ENCODE measurements at places on chromosomes 4 and X.

GRCh38 chr4:54006755-54007154, 57.6 kb downstream of the CHIC2 start:
- DNase-seq: no peak

DNA sequence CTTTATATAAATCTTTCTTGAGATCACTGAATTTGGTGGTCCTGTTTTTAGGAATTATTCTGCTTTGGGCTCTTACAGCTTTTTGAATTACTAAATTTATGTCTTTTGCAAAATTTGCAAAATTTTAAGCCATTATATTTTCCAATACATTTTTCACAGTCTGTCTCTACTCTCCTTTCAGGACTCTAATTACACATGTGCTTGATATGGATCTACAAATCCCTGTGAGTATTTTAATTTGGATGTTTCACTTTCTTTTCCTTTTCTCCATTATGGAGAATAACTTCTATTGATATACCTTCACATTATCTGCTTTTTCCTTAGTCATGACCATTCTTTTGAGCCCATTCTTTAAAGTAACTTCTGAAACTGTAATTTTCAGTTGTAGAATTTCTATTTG, 315.4 kb downstream of the DCAF12L2 start:
- no peak for DNase-seq

DNA sequence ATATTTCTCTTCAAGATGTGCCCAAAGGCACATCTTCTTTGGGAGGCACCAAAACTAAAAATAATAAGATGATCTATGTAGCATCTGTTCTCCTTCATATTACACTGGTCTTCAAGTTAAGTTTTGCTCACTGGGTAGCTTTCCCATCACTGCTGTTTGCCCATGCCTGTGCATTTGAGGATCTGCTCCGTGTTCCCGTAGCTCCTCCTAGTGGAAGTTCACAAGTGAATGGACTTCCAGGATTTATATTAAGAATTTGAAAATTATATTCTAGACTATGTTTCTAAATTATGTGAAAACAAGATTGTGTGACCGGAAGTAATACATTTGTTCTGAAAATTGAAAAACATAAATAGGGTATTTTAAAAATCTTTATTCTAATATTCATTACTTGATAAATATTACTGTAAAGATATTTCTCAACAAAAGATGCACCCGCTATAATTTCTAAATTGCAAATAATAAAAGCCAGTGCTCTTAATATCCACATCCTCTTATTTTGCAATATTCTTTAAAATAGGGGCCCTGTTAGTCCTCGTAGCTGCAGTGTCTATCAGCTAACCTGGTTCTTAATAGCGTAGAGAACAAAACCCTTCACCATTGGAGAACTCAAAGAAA, 147.7 kb downstream of the RBM46 start:
- DNase-seq: peak; percentile 43

DNA sequence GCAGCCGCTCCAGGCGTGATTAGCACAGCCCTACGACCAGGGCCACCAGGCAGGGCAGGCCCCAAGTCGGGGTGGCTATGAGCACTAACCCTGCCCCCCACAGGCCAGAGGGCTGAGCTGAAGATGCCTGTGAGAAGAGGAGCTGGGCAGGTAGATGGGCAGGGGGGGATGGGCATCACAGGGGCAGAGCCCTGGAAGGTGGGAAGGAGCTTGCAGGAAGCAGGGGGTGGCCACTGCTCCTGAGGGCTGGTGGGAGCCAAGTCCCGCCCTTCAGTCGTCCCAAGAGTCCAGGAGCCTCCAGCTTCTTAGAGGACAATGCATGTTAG, 7.3 kb upstream of the MXD4 start:
- DNase-seq: no peak

DNA sequence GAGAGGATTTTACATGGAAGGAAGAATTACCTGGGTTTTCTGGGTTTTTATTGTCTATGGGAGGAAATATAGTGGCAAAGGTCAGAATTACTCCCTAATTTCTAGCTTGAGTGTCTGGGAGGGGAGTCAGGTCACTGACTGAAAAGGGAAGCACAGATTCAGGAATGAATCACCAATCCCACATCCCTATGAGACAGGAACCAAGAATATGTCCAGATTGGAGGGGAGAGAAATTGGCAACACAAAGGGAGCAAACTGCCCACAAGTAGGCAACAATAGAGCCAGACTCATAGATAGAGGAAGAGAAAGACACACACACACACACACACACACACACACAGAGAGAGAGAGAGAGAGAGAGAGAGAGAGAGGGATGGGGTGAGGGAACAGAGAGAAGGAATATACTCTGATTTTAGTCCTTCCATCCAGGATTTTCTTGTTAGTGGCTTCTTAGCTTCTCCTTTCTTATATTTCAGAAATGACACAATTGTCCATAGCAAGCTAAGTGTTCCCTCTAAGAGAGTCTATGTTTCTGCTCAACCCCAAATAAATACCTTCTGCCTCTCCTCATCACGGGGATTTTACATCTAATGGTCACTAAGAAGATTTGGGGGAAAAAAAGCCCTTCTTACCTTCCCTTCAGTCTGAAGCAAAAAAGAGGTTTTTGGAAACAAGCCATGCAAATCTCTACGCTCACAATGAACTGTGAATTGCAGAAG, 12.0 kb downstream of the P2RY10 start:
- DNase-seq: no peak

DNA sequence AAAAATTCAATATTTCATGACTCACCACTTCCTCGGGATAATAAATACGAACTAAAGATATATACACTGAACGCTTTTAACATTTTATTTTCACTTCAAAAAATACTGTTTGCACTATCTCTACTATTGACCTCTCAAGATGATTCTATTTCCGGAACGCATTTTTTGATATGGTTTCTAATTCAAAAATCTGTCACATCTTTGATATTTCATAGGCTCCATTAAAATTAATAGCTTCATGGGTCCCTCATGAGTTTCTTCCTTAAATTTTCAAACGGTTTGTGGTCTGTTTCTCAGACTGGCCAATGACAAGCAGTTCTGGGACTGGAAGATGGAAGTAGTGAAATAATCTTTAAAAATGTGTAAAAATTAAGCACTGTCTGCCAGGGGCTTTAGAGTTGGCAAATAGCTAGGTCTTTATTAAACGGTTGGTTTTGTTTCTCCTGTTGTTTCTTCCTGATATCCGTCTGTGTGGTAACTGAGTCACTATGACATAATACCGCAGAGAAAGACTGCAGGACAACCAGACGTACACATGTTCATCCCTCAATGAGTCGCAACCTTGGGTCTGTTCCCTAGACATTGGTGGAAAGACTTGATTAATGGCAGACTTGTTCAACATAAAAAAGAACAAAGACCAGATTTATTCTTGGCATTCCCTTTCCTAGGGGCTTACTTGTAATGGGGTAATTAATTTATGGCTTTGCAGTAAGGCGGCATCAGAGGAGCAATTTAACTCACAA, 133.8 kb downstream of the PALLD start:
- no peak for DNase-seq

- DNase-seq: peak; percentile 3
Measured at GRCh38 chr4:180542445-180543100, 1700.6 kb upstream of the TENM3 start.

- DNase-seq: no peak
Measured at GRCh38 chr4:143253166-143253565, 68.4 kb downstream of the USP38 start.

DNA sequence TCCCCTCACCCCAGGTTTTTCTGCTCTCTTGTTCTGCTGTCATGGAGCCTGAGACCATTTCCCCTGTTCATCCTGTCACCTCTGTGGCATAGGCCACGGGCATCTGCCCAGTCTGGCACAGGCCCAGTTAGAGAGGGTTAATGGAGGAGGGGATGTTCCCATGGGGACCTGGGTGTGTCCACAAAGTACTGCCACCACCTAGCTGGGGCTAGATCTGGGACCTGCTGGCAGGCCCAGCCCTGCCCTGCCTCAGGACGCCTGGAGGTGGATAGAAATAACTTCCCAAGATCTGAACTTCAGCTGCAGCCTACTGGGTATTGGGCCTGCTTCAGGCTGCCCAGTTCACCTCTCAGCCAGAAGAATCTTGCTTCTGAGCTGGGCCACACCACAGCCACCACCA, 13.5 kb downstream of the EFNB1 start:
- DNase-seq: no peak

DNA sequence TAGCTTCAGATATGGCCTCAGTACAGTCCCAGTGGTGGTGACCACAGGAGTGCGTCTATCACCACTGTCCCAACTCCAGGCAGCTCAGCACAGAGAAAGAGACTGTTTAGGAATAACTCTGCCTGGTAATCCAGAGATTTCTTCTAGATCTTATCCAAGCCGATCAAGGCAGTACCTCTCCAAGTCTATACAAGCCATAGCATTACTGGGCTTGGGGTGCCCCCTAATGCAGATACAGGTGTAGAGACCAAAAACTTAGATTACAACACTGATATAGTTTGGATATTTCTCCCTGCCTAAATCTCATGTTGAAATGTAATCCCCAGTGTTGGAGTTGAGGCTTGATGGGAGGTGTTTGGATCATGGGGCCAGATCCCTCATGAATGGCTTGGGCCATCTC, 100.9 kb downstream of the PTCHD1 start:
- no peak for DNase-seq

GRCh38 chrX:10039821-10040793, 72.9 kb downstream of the CLDN34 start:
- DNase-seq: no peak

DNA sequence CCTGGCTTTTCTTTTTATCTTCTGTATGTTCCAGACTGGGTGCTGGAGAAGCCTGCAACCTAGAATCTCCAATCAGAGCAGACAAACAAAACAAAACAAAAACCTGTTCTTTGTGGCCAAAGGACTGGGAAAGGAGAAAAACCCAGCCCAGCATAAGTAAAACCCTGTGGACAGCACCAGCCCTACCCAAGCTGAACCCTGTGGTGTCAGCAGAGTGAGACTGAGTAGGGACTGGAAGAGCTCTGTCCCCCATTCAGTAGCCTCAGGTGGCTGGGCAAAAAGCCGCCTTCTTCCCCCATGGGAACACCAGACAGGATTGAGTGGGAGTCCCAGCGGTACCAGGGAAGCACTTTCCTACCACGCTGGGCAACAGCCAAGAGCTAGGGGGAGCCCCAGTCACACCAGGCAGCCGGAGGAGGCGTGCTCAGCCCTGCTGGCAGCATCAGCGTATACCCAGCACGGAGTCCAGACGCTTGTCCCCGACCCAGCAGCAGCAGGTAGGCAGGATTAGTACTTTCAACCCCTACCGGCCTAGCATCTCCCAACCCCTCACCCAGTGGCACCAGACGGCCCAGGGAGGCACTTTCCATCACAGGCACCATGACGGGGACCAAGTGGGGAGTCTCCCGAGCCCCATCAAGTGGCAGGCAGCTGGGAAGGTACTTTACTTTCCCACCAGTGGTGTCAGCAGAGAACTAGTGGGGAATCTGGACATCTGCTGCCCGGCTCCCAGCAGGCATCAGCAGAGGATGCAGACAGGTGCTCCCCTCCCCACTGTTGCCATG, 8.6 kb upstream of the JADE3 start:
- peak; percentile 52 for DNase-seq

- no peak for DNase-seq
Measured at GRCh38 chr4:168878623-168879022, 131.4 kb downstream of the CBR4 start.

DNA sequence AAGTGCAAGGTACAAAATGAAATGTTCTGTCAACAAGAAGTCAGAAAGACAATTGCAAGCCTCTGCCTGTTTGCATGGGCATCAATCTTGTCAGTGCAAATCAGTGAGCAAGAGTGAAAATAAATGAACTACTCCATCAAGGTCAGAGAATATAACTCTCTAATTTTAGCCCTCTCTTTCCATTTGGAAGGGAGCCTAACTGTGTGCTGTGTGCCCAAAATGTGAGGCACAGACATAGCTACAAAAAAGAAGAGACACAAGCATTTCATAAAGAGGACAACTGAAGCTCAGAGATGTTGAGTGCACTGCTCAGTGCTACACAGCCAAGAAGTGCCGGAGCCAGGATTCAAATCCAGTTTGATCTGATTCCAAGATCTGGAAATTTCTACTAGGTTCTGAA, 114.3 kb downstream of the SLC2A9 start:
- DNase-seq: no peak

DNA sequence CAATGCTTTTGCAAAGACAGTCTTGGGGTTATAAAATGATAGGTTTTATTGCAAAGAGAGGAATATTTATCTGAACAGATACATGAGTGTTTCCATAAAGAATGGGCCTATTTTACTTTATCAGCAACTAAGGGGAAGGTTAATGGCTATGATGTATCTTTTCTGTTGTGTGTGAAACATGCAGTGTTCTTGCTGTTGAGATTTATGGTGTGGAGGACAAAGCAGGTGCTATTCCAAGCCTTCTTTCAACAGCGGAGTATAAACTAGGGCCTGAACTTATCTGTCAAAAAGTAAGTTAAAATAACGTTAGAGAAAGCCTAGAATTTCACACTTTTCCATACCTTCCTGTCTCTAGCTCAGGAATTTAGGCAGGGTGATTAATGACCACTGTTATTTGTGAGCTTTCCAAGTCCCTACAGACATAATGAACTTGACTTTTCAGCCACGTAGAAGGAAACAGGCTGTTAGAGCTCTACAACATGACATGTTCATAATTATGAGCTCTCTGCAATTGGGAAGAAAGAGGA, 411.4 kb downstream of the IL1RAPL1 start:
- no peak for DNase-seq

- DNase-seq: no peak
Measured at GRCh38 chrX:8845469-8845868, 44.3 kb upstream of the FAM9A start.

DNA sequence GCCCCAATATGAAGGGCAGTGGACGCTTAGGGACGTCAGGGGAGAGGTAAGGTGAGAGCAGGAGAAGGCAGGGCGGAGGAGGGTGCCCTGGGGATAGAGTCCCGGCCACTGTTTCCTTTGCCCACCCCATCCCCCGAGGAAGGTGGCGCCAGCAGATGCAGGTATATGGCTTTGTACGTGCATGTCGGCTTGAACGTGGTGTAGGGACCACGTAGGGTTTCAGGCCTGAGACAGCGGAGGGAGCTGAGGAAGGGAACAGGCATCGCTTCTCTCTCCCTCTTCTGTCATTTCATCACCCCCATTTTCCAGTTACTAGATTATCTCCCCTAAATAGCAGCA, 97.9 kb downstream of the PHKA2 start:
- no peak for DNase-seq

DNA sequence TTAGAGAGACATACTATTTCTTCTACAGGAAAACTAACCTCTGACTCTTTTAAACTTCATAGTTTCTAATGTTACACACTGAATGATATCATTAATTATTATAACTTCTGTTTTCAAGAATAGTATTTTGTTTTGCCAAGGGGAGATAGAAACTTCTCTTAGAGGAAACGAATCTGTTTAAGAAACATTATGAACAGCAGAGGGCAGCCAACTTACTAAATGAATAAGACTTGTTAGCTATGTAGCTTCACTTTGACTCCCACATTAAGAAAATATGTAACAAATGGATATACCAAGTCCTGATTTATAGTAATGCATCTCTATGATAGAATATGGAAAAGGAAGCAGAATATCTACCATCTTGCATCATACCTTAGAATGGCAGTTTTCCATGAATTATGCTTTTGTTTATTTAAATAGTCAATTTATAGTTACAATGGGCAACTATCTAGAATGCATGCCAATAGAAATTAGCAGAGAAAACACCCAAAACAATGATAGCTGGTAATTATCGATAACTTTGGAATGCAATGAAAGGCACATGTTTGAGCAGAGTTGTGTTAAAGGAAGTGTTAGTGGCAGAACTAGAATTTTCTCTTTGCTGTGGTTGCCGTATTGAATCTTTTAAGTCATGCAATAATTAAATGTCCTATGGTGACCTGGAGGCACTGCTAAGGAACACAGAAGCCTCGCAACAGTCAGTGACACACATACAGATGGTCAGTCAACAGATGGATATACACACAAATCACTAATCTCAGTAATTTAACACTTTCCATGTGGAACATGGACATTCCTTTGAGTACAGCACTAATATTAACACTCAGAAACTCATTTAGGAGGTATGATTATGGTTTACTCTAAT, 105.7 kb upstream of the PDLIM3 start:
- peak; percentile 63 for DNase-seq
